ENCODE measurements at places on chromosomes 12 and 14.

- DNase-seq: peak; percentile 41
Observed at GRCh38 chr12:94875525-94875924, 128.0 kb downstream of the NDUFA12 start.

- DNase-seq: peak; percentile 80
Observed at GRCh38 chr12:121400332-121401139, 618 bp downstream of the RNF34 start.

DNA sequence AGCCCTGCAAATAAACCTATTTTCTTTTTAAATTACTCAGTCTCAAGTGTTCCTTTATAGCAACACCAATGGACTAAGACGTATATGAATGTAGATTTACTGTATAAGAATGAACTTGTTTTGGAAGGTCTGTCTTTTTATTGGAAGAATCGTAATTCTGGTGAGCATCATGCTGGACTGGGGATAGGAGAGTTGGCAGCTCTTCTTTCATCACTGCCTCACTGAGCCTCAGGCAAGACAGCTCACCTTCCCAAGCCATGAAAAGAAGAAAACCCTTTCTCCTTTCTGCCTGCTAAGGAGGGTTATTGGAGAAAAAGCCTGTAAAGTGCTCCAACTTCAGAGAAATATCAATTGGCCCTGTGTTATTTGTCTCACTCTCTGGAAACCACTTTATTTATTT, 9.1 kb upstream of the RNF34 start:
- DNase-seq: peak; percentile 39

DNA sequence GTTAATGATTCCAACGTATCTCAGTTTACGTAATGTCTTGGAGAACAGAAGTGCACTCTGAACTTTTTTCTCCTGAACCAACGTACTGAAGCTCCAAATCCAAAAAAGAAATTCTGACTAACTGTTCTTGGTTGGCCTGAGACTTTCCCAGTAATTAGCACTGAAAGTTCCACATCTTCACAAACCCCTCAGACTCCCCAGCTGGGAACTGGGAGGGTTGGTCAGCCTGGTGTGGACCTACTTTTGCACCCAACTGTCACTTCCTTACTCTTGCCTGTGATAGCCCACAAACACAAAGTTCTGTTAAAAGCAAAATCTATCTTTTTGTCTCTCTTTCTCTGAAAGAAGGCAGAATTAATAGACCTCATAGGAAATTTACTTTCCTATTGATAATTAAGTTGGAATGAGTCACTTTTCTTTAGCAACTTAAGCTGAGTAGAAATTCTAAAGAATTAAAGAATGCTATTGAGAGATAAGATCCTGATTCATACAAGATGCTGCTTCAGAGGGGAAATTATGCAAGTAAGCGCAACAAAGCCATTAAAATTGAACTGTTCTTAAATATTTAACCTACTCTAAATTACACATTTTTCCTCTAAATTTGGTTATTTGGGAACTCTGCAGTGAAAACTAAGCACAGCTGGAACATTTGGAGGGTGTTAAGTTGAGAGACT, 155.0 kb downstream of the EPS8 start:
- DNase-seq: peak; percentile 61

- DNase-seq: no peak
Observed at GRCh38 chr12:55682087-55682796, 25.5 kb downstream of the ITGA7 start.

DNA sequence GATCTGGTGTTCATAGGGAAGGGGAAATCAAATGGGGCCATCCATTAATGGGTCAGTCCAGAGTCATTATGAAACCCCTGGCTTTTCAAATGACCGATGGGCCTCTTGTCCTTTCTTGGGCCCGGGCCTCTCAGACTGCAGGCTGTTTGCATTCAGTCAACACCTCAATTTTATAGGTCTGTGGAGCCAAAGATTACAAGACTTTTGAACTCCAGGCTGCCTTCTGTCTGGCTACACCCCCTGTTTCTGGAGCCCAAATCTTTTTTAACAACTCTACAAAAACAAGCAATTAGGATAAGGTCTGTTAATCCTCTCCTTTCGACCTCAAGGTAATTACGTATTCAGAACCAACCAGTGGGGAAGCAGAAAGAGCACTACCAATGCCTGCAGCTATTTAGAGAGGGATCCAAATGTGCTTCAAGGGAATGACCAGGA, 35.6 kb downstream of the DUSP6 start:
- no peak for DNase-seq

GRCh38 chr12:126509572-126509971, 1444.3 kb downstream of the AACS start:
- no peak for DNase-seq

- DNase-seq: no peak
Observed at GRCh38 chr12:28802706-28803438, 346.2 kb upstream of the FAR2 start.

DNA sequence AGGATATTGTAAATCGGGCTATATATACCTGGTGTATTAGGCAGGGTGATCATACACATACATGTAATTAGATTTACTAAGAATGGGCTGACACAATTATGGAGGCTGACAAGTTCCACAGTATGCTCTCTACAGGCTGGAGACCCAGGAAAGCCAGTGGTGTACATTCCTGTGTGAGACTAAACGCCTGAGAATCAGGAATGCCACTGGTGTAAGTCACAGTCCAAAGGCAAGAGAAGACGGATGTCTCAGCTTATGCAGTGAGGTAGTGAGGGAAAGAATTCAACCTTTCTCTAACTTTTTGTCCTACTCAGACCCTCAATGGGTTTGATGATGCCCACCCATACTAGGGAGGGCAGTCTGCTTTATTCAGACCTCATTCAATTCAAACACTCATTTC, 57.1 kb downstream of the METTL25 start:
- peak; percentile 34 for DNase-seq

DNA sequence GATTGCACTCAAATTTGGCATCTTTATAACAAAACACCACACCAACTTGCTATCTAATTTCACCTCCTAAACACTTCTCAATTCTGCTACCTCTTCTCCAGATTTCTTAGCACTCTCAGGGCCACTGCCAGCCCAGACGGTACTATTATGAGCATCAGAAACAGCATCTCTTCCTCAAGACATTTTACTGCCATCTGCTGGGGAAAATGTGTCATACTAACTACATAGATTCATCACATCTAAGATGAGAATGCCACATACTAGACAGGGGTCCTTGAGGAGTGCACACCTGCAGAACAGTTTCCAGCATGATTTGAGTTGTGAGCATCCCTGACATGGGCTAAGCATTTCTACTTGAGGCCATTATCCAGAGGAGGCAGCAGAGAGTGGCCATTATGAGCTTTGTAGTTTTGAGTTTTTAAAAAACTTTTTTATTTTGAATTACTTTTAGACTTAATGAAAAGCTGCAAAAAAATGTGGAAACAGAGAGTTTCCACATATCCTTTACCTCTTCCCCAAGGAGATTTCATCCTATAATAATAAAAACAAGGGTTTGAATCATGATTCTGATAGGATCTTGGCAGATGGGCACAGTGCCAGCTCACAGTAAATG, 15.1 kb upstream of the GRIP1 start:
- peak; percentile 81 for DNase-seq

- DNase-seq: peak; percentile 20
Observed at GRCh38 chr12:8912914-8913313, 1.4 kb upstream of the PHC1 start.

DNA sequence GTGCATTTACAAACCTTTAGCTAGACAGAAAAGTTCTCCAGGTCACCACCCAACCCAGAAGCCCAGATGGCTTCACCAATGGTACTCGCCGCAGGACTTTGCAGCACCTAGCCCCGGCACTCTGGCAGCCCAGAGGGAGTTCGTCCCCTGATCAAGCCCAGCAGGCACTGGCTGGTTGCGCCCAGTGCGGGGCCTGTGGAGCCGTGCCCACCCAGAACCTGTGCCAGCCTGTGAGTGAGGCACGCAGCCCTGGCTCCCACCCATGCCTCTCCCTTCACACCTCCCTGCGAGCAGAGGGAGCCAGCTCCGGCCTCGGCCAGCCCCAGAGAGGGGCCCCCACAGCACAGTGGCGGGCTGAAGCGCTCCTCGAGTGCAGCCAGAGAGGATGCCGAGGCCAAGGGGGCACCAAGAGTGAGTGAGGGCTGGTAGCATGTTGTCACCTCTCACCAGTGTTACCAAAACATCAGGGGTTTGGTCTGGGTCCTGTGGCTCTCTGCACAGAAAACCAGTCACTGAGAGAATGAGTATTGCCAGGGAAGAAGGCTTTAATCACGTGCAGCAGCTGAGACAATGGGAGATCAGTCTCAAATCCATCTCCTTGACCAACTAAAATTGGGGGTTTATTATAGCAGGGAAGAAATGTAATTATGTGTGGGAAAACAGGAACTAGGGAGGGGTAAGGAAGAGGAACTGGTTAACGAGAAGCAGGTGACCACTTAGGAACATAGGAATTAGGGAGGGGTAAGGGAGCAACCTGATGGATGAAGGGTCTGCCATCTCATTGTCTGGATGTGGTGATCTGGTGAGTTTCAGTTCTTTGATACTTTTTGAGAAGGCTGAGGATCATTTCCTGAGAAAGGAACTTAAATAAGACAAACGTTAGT, 151.3 kb downstream of the NUBPL start:
- no peak for DNase-seq

DNA sequence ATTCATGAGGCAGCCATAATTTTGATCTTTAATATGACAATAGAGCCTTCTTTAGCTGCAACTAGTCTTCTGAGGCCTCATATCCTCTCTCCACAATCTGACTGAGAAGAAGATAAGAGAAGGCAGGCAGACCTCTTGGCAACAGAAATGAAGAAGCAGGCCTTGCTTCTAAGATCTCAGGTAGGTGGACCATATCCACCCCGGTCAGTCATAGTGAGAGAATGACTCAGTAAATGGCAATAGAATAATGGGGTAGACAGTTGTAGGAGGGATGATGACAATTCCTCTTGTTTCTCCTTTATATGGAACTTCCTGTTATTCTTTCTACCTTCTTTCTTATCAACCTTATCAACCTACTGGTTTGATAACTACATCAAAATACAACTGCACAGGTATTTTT, 246.7 kb upstream of the G2E3 start:
- DNase-seq: no peak

GRCh38 chr12:78146365-78146772, 315.7 kb downstream of the NAV3 start:
- peak; percentile 71 for DNase-seq

DNA sequence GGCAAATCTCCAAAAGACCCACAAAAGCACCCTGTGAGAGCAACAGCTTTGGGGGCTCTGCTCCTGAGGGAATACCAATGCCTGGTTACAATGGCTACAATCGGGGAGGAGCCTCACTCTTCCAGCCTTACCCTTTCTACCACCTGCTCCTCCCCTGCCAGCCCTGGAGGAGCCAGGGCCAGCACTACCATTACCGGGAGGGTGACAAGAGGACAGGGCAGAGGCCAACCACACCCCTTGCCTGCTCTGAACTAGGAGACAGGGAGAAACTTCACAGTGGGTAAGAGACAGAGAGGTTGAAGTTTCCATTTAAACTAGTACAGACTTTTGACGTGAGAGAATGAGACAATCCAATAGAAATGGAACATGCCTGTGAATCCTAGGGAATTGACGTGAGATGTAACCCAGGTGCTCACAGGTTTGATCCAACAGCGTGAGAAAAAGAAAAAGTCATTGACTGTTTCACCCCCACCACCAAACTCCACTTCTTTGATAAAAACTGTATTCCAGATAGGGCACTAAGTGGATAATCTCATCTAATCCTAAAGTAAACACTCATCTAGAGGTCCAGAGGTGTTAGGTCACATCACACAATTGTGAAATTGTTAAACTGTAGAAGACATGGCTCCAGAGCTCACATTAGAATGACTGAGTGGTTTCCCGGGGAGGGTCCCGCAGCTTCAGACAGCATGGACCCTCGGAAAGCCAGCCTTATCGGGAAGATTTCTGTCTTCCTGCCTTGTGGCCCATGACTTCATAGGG, 8.4 kb upstream of the TC2N start:
- no peak for DNase-seq

DNA sequence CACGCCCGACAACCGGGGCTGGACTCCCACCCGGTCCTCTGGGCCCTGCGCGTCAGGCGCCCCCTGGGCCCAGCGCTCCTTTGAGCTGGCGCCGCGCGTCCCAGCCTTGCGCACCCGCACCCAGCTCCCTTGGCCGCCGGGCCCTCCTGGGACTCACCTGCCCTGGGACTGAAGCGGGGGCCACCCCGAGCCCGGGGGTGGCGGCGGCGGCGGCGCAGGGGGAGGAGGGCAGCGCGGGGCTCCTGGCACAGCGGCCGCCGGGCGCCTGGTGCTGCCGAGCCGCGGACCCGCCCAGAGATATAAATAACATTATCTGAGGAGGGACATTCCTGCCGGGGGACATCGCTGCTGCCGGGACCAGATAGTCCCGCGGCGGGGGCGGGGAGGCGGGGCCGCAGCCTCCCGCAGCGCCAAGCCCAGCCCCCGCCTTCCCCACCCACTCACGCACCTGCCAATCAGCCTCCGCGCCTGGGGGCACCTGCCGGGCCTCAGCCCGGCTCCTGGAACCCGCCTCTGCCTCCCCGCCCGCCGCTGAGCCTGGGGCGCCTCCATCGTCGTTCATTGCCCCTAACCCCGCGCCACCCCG, at the start of gene SPTB:
Gene SPTB, minus strand, starts transcription at position 273 of the 586 bp plus-strand sequence. CDS start 56,813 bp downstream, outside the sequence.
- DNase-seq: no peak

- DNase-seq: no peak
Observed at GRCh38 chr12:69951108-69951507, 126.1 kb downstream of the MYRFL start.

DNA sequence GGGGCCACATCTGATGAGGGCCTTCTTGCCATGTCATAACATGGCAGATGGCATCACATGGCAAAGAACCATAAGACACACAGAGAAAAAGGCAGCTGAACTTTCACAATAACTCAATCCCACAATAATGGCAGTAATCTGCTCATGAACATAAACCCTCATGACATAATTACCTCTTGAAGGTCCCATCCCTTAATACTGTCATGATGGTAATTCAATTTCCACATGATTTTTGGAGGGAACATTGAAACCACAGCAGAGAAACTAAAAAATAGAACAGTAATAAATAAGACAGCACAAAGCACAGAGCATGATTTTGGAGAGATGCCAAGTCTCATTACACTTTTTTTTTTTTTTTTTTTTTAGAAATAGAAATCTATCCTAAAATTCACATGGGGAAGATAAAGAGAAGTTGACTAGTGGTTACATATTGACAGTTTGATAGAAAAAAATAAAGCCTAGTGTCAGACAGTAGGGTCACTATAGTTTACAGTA, 61.8 kb upstream of the ATF7IP start:
- no peak for DNase-seq

GRCh38 chr12:48351022-48351708, 446 bp upstream of the ZNF641 start:
- peak; percentile 66 for DNase-seq
